ENCODE measurements at places on chromosomes 12 and 14.

GRCh38 chr14:94644102-94644535 lies 31.9 kb downstream of the SERPINA3 start:
- DNase-seq: no peak

DNA sequence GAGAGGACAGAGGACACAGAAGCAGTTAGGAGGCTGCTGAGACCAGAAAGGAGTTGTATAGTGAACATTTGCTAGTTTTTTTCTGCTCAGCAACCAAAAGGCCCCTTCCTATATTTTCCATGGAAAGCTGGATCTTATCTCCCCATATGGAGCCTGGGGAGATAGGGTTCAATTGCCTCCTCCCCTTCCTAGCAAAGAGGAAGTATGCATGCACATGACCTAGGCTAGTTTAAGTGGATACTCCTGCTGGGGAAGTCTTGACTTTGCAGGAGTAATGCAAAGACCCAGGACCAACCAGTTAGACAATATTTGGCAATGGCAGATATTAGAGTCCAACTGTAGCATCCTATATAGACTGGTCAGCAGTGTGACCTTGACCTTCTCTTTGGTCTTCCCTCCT lies 15.1 kb downstream of the CHD8 start:
- DNase-seq: no peak

- DNase-seq: no peak
These were observed 237.6 kb downstream of the SLC41A2 start for GRCh38 chr12:104720339-104721038.

GRCh38 chr12:50620109-50620977 lies 115.6 kb downstream of the DIP2B start:
- peak; percentile 81 for DNase-seq

- DNase-seq: no peak
These were observed 186.3 kb downstream of the RIMBP2 start for GRCh38 chr12:130529781-130530180.

- DNase-seq: no peak
These were observed 9.9 kb upstream of the SRSF9 start for GRCh38 chr12:120479458-120479857.

- no peak for DNase-seq
These were observed 17.2 kb upstream of the BDKRB2 start for GRCh38 chr14:96187216-96188031.

- no peak for DNase-seq
These were observed 210.9 kb downstream of the EXOC5 start for GRCh38 chr14:57057803-57058202.

DNA sequence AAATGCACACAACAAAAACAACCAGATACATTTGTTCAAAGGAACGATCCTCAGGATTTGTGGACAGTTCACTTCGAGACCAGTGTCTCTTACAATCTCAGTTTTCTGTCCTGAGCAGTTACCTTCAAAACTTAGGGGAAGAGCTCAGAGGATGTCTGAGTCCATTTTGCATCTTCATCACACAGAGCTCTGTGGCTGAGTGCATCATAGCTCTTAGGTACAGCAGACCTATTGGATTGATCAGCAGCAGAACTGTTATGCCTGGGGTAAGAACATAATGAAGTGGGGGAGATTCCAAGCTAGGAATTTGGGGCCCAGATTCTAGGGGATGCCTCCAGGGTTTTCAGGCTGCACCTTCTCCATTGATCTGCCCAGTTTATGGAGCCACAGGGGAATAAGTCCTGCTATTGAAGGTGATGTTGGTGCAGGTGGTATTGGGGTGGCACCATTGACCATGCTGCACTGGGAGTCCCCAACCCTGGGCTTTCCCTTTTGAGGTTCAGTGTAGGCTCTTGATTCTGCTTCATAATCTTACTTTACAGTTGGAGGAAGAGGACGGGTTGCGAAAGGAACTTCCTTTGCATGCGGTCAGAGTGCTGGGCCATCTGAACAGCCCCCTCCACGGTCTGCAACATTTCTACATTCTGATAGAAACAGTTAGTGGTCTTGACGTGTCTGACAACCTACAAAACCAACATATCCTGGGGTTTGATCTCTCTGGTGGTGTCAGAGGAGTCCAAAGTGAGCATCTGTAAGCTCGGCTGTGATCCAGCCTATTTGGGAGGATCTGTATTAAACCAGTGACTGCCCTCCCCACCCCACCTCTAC lies 112.8 kb downstream of the CHST11 start:
- no peak for DNase-seq

- no peak for DNase-seq
These were observed 163.5 kb downstream of the CCER1 start for GRCh38 chr12:90791445-90791844.

GRCh38 chr14:76948213-76948947 lies 80.1 kb downstream of the IRF2BPL start:
- DNase-seq: no peak

DNA sequence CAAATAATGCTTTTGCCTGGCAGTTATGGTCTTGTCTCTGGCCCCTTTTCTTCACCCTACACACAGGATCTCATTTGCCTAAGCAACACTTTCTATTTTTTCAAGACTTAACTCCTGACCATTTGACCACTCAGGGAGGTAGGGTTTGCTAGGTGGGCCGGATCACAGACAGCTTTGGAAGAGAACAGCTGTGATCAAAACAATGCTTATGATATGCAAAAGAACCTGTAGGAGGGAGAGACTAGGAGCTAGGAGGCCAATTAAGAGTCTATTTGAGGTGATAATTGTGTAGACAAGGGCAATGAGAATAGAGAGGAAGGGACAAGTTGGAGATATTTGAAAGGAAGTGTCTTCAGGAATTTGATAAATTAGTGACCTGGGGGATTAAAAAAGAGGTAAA lies 12.3 kb upstream of the DACT1 start:
- no peak for DNase-seq

DNA sequence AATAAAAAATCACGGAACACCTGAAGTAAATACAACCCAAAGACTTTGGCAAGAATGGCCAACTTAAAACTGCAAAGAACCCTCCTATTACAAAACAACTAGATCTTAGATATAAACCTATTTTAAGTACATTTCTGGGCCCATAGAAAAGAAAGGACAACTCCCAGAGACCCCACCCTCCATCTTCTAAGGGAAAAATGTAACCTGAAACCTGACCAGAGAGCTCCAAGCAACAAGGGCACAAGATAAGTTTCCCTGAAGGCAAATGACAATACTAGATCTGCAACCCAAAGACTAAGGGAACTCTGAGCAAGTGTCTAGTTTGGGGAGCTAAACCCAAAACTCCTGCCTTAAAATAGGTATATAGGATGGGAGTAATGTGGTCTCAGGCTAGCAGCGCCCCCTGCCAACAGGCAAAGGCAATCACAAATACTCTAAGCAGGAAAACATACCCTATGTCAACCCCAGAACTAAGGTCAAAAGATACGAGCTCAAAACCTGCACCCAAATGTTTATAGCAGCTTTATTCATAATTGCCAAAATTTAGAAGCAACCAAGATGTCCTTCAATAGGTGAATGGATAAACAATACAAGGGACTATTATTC lies 218.9 kb downstream of the ITPR2 start:
- no peak for DNase-seq

DNA sequence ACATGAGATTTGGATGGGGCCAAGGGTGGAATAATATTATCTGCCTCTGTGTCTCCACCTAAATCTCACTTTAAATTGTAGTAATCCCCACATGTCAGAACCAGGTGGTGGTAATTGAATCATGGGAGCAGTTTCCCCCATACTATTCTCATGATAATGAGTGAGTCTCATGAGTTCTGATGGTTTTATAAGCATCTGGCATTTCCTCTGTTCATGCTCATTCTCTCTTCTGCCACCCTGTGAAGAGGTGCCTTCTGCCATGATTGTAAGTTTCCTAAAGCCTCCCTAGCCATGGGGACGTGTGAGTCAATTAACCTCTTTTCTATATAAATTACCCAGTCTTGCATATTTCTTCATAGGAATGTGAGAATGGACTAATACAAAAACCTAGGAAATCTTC lies 29.9 kb downstream of the TSPAN19 start:
- DNase-seq: no peak

GRCh38 chr14:60933920-60934655 lies 46.8 kb downstream of the TRMT5 start:
- DNase-seq: no peak

- DNase-seq: peak; percentile 65
These were observed 5.5 kb upstream of the ZNF740 start for GRCh38 chr12:53174881-53175491.

- DNase-seq: no peak
These were observed 31.2 kb downstream of the FBXO21 start for GRCh38 chr12:117158911-117159553.

DNA sequence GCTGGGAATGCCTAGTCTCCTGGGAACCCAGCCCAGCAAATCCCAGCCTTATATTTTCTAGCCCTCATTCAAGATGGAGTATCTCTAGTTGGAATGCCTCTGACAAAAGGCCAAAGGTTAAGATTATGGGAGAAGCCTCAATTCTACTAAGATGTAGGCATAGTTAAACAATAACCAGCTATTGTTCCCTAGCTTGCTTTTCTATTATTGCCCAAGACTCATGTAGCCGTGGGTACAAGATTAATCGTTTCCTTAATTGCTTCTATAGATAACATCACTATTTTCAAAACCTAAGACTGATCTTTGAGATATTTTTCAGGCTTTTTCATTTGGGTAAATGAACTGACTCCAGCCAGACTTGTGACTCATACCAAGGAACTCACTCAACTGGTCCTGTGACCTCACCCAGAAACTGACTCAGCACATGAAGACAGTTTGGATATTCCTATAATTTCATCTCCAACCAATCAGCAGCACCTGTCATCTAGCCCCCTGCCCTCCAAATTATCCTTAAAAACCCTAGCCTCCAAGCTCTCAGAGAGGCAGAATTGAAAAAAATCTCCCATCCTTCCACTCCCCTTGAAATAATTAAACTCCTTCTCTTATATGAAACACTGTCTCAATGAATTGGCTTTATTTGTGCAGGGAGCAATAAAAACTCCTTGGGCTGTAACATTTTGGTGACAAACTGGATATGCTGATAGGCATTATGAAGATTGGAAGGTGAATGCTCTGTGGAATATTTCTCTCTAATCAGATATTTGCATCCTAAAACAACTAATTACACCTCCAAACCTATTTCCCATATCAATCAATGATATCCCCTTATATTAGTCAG lies 589.0 kb downstream of the C12orf50 start:
- DNase-seq: no peak

- DNase-seq: no peak
These were observed 8.6 kb upstream of the ADSS1 start for GRCh38 chr14:104715416-104715815.

GRCh38 chr12:127280393-127281275 lies 986.3 kb upstream of the TMEM132C start:
- DNase-seq: no peak

- DNase-seq: no peak
These were observed 7.9 kb downstream of the SLC16A7 start for GRCh38 chr12:59603754-59604153.

- DNase-seq: no peak
These were observed 4.8 kb downstream of the SLC38A1 start for GRCh38 chr12:46264057-46264456.

GRCh38 chr12:27464220-27464554 lies 17.7 kb downstream of the SMCO2 start:
- no peak for DNase-seq

DNA sequence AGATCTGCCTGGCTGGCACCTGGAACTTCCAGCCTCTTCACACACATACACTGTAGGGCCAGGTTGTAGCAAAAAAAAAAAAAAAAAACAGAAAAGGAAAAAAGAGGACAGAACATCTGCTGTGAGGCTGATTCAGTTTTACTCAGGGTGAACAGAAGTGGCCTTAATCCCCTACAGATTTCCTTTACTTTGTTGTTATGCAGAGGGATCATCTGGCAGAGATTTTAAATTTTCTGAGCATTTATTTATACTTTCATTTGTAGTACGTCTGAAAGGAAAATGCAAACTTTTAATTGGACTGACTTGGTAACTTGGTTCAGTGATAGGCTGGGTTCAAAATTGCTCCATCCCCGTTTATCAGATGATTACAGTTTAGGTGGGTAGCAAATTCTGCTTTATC lies 50.8 kb upstream of the PRICKLE1 start:
- no peak for DNase-seq

DNA sequence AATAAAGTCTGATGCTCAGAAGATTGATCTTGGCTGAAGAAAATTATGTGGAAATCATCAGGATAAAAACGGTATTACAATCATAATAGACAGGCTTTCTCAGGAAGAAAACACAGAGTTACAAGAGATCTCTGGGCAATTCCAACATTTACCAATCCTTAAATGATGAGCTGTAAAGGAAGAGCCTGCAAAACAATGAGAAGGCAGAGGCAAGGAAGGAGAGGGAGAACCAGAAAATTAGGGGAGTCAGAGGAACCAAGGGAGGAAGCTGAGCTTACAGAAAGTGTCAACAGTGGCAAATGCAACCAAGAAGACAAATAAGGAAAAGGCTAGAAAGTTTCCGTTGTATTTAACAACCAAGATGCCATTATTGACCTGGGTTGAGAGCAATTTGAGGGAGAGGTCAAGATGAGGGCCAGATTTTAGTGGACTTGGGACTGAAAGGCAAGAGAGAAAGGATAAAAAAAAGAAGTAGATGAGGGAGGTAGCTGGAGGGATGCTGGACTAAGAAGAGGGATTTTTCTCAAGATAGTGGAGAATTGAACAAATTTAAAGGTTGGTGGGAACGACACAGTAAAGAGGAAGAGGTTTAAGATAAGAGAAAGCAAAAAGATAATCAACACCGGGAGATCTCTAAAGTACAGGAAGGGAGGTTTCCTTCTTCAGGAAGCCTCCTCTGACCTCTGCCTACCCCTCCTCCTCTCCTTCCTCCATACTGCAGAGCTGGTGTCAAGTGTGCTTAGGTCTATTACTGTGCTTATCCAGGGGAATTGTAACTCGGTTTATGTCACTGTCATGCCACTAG lies 116.9 kb downstream of the DUSP6 start:
- no peak for DNase-seq

DNA sequence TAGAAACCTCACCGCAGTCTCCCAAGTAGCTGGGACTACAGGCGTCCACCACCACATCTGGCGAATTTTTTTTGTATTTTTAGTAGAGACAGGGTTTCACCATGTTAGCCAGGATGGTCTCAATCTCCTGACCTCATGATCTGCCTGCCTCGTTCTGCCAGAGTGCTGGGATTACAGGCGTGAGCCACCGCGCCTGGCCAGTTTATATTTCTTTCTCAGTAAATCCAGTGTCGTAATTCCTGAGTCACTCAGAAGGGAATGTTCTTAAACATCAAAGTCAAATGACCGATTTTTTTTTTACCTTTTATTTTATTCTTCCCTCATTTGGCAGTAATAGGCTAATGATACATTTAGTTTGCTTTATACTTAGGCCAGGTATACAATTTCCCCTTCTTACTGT lies 80.5 kb downstream of the FBXO33 start:
- DNase-seq: no peak

All from NCI-H187 treated with DMSO at 0.1 percent for 48 hours (cell line).